Renal cortex interstitium (tissue), 15 donors: ENCODE measurements at places on chromosomes 16 and 17. TPM values are rescaled to one million over a fixed set of nuclear protein-coding genes. Genes with fewer than 3 reads are reported as not detected.

Gene FZD2
- polyA plus RNA-seq, result 32.3 TPM

DNA sequence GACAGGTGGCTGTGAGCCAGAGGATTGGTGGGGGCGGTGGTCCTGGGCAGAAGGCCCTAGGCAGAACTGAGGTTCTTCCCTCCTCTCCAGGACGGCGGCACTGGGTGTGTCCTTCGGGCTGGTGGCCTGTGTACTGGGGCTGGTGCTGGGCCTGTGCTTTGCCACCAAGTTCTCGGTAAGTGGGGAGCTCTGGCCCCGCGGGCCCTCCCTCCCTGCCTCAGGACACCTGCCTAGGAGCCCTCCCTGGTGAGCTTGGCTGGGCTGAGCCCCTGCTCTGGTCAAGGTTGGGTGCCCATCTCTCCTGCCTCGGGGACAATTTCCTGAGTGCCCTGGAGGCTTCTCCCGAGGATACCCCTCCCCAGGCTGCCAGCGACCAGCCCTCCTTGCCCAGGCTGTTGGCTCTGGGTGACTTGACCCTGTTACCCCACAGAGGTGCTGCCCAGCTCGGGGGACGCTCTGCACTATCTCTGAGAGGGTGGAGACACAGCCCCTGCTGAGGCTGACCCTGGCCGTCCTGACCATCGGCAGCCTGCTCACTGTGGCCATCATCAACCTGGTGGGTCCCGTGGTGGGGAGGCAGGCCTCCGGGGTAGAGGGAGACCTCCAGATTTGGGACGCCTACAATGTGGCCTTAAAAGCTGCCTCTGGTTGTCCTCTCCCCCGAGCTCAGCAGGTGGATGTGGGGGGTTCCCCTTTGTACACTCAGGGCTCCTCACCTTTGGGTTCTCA lies 42.0 kb downstream of the ADCY7 start:
- DNase-seq, result no peak

Gene LRRC59
- 64.5 TPM for polyA plus RNA-seq

Gene HSDL1
- polyA plus RNA-seq, result 53.0 TPM

Gene TOP2A
- 154 TPM for polyA plus RNA-seq

DNA sequence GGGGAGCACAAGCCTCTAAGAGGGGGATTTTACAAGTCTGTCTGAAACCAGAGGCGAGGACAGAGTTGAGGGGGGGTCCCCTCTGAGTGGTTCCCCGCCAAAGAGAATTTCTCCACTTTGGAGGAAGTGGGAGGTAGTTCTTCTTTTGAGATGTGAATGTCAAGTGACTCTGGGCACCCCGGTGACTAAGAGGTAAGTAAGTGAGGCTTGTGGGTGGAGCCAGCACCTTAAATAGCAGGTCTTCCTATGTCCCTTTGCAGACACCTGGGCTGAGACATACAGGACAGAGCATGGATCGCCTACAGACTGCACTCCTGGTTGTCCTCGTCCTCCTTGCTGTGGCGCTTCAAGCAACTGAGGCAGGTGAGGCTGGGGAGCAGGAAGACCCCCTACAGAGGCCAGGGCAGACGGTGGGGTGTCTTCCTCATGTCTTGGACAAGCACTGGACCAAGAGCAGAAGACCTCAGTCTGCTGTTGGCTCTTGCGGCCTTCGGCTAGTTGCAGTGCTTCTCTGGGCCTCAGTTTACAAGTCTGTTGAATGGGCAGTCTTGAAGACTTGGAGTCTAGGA lies at the start of gene CCL22:
Gene CCL22 (plus strand): TSS at position 257 of the 569 bp plus-strand sequence. CDS start 34 bp downstream, at position 291.
- DNase-seq, result no peak

DNA sequence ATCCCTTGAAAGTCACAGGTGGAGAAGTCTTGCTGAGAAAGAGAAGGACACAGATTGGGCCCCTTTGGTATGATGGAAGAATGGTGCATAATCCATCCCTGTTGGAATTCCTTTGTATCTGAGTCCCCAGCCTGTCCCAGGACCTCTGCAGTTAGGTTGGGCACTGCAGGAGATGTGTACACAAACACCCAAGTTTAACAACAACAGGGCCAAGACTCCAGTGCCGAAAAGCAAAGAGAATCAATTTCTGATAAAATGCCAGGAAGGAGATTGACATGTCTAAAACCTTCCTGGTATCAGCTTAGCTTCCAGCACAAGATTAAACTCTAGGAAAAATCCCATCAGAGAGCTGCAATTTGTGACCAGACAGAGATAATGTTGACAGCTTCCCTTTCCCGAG lies 32.9 kb downstream of the KATNIP start:
- DNase-seq, result no peak

Gene MT1A
- not detected for polyA plus RNA-seq

- DNase-seq, result no peak
Measured at GRCh38 chr17:20173091-20173490, 163.9 kb downstream of the SPECC1 start.

DNA sequence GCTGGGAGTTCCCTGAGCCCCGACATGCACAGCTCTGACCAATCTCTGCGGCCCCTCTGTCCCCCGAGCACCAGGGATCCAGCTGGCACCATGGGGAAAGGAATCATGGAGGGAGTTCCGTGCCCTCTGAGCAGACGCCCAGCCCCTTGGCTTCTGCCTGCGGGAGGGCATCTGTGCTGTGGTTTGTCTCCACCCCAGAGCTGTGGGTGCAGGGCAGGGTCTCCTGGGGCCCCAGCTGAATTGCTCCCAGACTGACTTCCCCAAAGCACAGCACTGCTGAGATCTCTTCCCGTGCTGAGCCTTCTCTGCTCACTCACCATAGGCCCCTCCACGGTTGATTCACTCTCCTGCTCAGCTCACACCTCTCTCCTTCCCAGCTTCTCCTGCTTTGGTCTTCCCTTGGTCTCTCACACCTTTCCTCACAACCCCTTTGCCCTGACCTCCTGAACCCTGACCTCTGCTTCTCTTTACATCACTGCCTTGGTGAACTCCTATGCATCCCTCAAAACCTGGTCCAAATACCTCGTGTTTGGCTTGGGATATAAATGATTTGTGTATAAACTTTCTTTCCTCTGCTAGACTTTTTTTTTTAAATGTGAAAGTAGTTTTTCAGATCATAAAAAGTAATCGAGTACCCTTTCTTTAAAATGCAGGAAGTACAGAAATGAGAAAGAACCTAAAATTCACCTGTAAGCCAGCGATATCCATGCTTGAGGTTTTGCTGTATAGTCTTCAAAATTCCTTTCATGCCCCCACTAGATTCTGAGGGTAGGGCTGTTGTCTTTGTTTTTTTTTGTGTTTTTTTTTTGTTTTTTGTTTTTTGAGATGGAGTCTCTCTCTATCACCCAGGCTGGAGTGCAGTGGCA lies 265.3 kb downstream of the SEC14L1 start:
- no peak for DNase-seq

Gene NTN3
- polyA plus RNA-seq, result 1.8 TPM

DNA sequence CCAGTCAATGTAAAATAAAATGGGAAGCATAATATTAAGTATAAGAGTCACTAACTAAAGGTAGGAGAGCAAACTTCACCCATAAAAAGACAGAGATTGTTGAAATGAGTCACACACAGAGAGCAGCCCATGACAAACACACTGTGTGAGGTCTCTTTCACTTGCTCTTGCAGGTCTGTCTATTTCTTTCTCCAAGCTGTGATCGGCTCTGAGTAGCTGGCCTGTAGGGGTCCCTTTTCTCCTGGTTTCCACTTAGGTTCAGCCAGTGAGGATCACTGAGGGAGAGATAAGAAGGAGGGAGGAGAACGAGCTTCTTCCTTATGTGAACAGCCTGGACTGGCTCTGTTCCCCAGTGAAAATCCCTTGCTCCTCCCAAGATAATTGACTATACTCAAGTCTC lies 133.7 kb upstream of the HS3ST3A1 start:
- no peak for DNase-seq

GRCh38 chr16:21162661-21163151 lies 4.2 kb downstream of the LDAF1 start:
- DNase-seq, result no peak

DNA sequence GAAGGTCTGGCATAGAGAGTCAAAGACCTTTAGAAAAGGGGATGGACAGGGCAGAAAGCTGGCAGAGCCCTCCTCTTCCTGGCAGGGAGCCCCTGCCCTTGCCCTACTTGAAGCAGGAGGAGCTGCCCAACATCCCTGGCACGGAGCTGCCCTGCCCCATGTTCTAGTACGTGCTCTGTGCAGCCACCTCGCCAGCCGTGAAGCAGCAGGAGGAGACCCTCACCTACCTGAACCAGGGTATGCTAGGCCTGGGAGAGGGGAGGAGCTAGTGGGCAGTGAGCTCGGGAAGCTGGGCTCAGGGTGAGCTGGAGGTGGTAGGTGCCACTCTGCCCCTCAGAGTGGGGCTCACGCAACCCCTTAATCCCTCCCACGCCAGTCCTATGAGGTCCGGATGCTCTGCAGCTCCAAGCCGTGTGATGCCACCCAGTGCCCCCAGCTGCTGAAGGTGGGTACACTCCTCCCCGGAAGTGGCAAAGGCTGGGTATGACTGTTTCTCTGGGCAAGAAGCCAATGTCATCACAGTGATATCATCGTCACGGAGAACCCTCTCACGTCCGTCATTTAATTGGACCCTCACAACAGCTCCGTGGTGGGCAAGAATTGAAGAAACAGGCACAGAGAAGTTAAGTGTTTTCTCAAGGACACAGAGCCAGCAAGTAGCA lies 12.7 kb upstream of the STAC2 start:
- DNase-seq, result no peak

DNA sequence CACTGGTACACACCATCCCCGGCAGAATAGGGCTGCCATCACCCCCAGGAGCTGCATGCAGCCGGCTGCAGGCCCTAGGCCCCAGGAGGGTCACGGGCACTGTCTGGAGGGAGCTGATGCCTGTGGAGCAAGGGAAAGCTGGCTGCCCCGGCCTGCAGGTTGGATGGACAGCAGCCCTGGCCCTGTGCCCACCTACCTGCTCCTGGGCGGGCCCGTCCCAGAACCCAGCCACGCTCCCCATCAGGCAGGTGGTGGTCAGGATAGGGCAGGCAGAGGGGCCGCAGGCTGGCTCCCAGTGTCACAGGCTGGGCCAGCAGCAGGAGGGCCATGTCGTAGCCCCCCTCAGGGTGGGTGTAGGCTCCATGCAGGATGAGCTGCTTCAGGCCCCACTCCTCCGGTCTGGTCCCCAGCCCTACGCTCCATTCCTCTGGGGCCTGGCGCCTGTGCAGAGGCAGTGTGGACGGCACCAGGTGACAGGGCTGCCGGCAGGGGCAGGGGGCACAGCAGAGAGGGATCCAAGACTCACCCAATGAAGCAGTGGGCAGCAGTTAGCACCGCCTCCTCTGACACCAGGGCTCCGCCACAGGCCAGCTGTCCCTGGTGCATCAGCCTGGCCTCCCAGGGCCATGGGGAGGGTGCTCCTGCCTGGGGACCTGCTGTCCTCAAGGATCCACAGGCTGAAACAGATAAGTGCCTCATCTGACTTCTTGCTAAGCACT lies 4.0 kb downstream of the PRSS53 start:
- no peak for DNase-seq

DNA sequence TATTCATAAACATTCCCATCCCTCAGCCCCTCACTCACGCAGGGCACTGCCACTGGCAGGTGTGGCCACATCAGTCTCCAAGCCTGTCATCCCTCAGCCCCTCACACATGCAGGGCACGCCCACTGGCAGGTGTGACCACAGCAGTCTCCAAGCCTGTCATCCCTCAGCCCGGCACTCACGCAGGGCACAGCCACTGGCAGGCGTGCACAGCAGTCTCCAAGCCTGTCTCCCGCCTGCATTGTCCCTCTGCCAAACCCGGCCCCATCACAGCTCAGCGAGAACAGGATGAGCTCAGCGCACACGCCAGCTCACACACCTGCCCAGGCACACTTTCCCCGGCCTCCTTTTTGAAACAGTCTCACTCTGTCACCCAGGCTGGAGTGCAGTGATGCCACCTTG lies 11.4 kb upstream of the KREMEN2 start:
- DNase-seq, result no peak

DNA sequence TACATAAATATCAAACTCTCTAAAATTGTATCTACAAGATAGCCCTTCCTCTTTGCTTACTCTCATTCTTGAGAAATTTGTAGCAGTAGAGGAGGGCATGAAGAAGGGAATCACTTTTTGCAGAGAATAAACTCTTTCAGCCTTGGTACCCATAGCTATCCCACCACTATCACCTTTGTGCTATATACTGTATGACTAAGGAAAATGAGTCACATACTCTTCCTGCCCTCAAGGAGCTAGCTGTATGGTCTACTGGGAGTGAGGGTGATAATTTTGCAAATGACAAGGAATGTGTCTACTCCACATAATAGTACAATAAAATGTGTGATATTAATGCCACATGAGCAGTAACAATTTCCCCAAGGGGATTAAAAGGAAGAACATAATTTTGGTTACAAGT lies 184.6 kb upstream of the WSB1 start:
- no peak for DNase-seq

Gene KCNJ16
- 220 TPM for polyA plus RNA-seq

DNA sequence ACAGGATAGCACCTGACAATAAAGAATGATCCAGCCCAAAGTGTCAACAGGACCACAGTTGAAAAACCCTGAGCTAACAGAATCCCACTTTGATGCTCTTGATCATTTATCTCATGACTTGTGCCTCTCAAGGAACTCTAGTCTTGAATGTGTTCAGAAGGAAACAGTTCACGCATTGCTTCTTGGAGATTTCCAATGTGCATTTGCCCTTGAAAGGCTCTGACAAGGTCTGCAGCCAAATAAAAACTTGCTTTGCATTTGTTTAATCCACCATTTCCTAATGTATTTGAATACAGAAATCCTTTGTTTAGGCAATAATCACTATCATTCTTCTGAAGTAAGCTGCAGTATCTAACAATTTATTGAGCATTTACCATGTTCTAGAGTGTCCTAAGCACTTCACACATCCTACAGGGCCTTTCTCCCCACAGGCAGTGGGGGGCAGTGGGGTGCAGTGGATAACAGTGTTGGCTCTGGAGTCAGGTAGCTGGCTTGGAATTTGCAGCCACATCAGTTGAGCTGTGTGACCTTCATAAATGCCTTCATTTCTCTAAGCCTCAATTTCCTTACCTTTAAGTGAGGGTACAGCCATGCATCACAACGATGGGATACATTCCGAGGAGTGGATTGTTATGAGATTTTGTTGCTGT lies 239.7 kb downstream of the XYLT1 start:
- no peak for DNase-seq

DNA sequence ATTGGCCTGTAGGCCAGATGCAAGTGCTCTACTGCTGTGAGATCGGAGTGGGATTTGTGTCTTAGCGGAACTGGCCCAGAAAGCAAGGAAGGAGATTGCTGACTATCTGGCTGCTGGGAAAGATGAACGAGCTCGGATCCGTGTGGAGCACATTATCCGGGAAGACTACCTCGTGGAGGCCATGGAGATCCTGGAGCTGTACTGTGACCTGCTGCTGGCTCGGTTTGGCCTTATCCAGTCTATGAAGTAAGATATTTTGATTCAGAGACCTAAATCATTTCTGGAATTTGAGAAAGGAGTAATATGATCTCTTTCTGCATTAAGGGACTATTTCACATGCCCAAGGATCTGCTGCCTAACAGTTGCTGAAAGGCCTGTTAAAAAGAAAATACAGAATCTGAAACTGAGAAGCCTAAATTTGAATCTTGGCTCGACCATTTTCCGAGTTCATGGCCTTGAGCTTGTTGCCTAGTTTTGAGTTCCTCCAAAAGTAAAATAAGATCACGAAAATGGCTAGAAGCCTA lies 21.1 kb downstream of the IST1 start:
- DNase-seq, result no peak

GRCh38 chr17:59371416-59372100 lies 40.1 kb downstream of the YPEL2 start:
- no peak for DNase-seq
